ENCODE measurements at places on chromosomes 5 and 9.

DNA sequence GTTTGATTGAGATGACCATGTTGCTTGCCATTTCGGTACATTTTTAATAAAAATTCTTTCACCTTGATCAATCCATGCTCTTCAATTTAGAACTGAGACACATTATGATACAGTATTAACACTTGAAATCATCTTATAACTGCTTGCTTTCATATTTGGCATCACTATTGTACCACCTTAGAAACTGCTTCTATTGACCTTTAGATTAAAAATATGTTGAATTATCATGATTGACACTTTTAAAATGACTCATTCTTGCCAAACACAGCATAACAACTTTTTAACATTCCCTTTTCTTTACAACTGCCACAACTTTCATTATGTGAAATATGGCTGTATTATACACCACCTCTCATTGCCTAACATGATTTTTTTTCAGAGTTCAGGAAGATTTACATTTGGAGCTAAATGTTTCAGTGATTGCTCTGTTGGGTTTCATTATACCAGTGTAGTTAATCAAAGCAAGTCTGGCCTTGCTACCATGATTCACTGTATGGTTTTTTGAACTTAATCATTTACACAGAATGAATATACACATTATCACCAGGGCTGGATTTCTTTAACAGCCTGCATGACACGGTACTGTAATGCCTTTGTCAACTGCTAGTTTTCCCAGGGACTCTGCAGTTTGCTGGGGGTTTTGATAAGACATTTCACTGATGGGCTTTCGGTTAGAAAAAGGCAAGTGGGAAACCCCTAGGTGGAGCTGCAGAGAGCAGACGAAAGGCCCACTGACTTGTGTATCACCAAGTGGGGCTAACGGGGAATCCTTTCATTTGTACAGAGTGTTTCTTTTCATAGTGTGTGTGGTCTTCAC lies 93.6 kb upstream of the TLE4 start:
- DNase-seq: peak; percentile 9

DNA sequence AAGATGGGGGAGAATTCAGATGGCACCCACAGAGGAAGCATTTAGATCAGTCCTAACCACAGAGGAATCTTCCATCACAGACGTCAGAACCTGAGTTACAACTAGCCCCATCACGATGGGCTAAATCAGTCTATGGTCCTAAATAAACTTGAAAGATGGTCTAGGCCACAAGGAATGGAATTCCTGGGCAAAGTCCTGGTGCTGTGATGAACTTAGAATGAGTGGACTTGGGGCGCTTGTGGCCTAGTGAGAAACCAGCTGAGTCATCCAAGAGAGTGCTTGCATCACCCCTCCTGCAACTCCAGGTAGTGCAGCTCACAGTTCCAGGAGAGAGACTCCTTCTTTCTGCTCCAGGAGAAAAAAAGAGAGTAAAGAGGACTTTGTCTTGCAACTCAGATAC lies 722.9 kb upstream of the RGMB start:
- DNase-seq: no peak

- DNase-seq: no peak
Measured at GRCh38 chr5:66932457-66932856, 264.1 kb downstream of the CD180 start.

DNA sequence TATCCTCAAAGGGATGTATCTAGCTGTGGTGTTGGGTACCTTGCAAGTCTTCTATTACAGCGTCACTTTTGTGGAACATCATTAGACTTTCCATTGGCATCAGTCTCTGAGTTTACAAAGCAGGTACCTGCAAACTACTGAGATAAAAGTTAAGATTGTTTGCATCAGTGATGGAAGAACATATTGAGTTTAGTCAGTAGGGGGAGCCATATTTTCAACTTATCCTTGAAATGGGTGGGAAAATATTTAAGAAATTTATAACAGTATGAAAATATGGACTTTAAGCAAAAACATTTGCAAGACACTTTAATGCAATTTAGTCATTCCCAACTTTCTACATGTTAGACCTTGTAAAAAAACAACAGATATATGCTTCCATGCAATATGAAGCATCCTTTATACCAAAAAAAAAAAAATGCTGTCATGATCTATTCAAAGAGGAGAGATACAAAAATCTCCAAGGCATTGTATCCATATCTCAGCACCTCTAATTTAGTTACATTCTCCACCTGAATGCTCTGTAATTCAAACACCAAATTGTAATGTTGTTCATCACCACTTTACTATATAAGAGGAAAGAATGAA lies 98.6 kb upstream of the ADAMTS19 start:
- DNase-seq: no peak

Measured in NCI-H2081 (cell line).